Bronchial epithelial cell (primary cell): ENCODE measurements at places on chromosomes 2 and 18.

- DNase-seq: no peak
Measured at GRCh38 chr2:124585277-124585676, 560.2 kb downstream of the CNTNAP5 start.

- DNase-seq: no peak
Measured at GRCh38 chr2:26708457-26708856, 15.9 kb downstream of the KCNK3 start.

DNA sequence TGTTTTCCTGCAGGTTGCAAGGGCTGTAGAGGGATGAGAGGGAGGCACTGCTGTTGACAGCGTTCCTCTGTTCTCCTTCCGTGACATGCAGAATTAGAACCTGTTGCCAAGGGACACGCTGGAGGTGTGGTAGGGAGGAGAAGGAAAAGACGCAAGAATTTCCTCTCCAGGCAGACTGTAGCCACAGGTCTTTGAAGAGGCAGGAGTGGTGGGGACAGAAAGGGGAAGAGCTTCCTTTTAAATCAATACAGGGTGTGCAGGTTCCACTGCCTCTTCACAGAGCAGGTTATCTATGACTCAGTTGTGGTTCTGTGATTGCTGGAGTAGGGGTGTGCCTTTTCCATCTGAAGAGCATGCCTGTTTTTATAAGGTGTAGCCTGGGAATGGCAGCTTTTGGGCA is 133.0 kb downstream of the WDSUB1 start:
- DNase-seq: peak; percentile 82

DNA sequence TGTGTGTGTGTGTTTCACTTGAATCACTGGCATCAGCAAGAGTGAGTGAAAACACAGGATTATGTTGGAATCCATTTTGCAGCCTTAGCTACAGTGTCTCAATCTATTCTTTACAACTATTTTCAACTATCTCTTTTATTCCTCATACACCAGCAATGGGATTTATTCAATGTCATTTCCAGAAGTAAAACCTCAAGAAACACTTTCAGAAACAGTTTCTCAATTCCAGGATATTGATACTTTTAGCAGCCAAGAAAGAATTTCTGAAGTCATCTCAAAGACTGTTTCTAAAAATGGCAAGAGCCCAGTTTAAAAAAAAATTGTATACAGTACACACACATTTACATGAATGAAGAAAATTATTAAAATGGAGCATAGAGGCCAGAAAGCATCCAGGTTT is 171.6 kb downstream of the FIGN start:
- no peak for DNase-seq

DNA sequence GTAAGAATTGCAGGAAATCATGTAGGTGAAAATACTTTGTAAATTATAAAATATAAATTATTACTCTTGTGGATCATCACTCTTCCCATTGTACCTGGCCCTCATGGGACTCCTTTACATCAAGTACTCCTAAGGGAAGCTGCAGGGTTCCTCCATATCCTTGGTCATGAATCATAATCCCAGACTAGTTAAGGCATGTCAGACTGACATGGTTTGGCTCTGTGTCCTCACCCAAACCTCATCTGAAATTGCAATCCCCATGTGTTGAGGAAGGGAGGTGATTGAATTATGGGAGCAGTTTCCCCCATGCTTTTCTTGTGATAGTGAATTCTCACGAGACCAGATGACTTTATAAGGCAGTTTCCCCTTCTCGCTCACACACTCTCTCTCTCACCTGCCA is 77.1 kb downstream of the CMPK2 start:
- peak; percentile 54 for DNase-seq

GRCh38 chr2:30769481-30769780 is 37.8 kb downstream of the CAPN13 start:
- DNase-seq: no peak

DNA sequence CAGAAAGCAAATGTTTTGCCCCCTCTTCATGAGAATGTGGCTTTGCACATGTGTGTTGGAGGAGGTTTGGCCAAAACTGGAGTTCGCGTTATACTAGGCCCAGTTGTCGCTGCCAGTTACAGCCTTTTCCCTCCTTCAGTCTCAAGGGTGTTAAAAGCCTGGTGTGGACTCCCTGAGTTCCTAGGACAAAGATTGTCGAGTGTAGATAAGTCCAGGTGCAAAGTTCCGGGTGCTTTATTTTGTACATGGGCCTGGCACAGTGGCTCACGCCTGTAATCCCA is 542 bp upstream of the RNF103 start:
- no peak for DNase-seq

DNA sequence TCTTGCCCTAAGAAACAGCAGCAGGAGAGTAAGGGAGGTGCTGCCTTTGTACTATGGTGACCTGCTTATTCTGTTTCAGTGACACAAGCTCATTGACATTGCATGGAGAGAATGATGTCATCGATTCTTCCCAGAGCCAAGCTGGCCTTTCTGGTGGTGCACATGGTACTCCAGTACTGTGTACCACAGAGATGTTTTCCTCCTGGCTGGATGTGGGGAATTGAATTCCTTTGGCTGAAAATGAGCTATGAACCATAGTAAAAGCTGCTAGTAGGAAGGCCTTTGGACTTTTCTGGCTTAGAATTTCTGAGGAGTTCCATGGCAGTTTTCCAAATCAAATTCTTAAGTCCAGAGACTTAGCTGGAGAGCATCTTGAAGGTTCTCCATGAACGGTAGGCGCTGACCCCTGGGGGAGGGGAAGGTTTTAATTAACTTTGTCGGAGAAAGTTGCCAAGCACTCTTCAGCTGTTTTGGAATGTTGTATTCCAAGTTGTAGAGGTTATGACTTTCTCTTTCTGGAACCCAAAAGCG is 17.1 kb upstream of the B3GNT2 start:
- DNase-seq: no peak

DNA sequence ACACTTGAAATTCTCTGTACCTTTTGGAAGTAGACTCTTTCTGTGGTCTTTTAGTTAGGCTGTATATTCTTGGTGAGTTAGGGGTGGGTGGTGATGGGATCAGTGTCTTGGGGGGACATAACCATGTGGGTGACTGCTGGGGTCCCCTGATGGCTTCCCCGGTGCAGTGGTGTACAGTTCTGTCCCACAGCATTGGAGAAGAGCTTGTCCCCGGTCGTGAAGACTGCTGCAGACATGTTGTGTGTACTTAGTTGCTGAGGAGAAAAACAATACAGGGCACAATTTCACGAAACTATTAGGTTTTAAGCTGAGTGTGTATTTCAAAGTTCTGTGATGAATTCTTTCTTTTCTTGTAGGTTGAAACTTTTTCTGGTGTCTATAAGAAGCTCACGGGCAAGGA is 5.4 kb downstream of the RPS7 start:
- no peak for DNase-seq

DNA sequence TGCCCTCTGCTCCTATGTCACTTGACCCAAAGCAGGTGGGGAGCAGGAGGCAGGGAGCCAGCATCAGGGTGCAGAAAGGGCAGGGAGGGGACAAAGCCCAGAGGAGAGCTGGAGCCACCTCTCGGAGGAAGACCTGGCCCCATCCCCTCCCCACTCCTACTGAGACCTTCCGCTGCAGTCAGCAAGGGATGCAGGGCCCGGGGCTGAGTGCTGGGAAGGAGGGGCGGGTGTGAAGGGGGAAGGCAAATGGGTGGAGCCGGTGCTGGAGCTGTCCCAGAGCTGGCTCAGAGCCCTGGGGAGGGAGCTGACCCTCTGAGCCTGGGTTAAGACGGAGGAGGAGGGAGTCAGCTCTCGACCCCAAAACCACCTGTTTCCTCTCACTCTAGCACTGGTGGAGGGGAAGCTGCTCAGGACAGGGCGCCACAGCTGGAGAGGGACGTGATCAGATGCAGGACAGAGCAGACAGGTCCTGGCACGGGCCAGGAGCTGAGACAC is 33.8 kb downstream of the HS1BP3 start:
- no peak for DNase-seq

DNA sequence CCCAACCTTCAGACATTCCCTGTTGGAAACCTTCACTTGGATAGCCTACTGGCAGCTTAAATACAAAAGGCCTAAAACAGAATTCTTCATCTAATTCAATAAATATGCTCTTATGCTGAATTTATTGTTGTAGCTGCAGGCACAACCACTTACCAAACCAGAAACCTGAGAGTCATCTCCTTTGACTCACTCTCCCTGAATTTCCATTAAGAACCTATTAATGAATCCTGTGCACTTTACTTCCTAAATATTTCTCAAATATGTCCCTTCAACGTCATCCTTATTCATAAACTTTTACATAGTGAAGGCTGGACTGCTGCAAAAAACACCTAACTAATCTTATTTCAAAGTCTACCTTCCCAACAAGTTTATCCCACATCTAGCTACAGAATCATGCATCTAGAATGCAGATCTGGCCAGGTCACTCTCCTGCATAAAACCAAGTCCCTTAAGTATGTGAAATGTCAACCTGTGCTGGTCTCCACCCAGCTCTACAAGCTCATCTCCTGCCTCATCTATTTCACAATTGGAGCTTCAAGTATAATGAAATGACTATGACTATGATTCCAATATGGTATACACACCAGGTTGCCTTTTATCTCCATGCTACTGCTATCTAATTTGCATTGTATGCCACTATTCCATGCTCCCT is 354.2 kb downstream of the ZEB2 start:
- DNase-seq: peak; percentile 17

- no peak for DNase-seq
Measured at GRCh38 chr2:8380566-8380965, 301.3 kb upstream of the ID2 start.

DNA sequence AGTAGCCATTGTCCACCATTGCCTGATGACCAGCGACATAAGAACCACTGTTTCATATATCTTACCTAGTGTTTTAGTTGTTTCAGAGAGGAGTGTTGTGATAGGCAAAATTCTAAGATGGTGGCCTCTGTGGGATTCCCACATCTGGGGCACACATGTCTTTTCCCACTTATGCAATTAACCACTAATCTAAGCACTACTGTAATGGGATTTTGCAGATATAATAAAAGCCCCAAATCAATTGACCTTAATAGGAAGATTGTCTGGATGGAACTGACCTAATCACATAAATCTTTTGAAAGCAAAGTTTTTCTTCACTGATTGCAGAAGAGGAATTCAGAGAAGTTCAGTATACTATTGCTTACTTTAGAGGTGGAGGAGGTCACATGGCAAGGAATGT is 469.9 kb downstream of the NUP35 start:
- DNase-seq: no peak

DNA sequence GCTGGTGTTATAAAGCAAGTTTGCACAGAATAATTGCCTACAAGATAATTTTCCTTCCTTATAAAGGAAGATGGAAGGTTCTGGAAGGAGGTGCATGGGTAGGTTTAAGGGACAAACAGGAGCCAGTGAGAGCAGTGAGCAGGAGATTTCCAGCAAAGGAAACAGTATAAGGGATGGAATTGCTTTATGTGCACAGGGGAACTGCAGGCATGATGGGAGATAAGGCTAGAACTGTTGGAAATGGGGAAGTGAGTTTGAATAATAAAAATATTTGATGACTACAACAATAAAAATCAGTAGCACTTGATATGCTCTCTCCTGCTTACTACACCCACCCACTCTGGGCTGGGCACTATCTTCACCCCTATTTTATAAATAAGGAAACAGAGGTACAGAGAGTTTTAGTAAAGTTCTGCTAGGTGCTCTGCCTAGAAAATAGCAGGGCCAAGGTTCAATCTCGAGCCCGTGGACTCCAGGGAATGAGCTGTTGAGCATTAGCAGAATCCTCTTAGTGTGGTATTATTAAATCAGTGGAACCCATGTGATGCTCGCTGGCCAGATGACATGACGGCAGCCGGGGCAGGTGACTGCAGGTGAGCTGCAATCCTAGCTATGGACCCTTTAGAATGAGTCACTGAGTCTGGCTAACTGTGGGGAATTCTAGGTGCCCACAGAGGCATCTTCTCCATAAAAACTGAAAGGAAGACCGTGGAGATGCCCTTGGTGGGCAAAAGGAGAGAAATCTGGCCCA is 302.5 kb downstream of the PIEZO2 start:
- DNase-seq: no peak

- DNase-seq: no peak
Measured at GRCh38 chr2:99878581-99879350, 263.6 kb downstream of the AFF3 start.

- peak; percentile 58 for DNase-seq
Measured at GRCh38 chr2:20674974-20675679, 8.2 kb downstream of the GDF7 start.

DNA sequence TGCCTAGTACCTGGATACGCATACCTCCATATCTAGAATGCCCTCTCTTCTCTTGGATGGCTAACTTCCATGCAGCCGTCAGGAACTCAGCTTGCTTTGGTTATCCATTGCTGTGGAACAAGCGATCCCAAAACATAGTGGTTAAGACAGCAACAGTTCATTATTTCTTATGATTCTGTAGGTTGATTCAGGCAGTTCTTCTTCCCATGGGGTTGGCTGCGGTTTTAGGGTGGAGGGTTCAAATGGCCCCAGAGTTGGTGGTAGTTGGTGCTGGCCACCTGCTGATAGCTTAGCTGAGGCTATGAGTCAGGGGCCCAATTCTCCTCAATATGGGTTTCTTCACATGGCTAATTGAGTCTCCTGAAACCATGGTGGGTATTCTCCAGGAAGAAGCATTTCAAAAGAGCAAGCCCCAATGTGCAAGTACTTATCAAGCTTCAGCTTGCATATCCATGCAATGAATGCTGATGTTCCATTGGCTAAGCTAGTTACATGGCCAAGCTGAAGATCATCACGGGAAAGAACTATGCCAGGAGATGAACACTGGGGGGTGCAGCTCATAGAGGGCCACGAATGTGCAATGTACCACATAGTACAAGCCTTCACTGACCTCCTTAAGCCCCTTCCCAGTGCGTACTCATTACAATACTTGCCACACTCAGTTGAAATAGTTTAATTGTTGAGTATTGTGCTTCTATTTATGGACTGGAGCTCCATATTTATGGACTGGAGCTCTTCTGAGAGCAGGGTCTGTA is 10.0 kb upstream of the RHOB start:
- no peak for DNase-seq

GRCh38 chr2:190867212-190867611 is 13.4 kb upstream of the GLS start:
- DNase-seq: no peak

GRCh38 chr2:197760293-197760657 is 24.8 kb downstream of the BOLL start:
- DNase-seq: no peak

DNA sequence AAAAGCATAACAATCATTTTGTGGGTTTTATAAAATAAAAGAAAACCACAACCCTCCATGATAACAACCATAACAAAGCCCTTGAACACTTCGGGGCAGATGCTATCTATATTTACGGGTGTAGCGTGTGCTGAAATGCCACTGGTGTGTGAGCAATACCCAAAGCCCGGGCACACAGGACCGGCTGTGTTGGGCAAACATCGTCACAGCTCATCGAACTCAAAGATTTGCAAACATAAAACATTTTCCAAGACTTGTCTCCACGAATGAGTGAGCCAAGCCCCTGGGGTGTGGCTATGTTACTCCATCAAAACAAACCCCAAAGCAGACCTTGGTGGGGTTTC is 290.2 kb downstream of the LPIN1 start:
- DNase-seq: no peak

DNA sequence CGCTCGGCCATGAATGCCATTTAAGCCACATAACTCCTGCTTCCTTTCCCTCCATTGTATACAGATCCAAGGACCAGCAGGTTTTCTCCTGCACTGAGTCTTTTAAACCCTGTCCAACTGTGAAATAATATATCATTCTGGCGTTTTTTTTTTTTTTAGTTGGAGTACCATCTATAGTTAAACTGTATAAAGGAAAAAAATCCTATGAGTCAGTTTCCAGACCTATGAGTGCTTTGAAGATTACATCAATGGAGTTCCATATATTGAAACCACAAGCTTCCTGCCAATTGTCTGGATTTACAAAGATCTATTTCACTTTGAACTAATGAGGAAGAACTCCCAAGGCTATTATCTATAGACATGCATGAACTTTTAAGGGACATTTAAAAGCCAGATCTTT is 2.4 kb upstream of the MALT1 start:
- DNase-seq: peak; percentile 92
